ENCODE measurements at places on chromosomes 16 and 17.

DNA sequence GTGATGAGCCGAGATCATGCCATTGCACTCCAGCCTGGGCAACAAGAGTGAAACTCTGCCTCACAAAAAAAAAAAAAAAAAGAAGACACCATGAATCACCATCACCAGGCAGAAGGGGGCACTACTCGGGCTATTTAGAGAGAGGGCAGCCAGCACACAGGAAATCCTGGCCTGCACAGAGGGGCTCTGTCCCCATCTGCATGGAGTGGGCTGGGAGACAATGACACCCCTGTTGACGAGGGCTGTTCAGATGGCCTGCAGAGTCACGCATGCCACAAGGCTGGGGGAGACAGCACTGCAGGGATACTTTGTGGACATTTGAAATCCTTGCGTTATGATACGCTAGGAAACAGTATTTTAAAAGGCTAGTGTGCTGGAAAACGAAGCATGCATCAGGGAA is 48.3 kb downstream of the CUEDC1 start:
- peak; percentile 84 for DNase-seq

- DNase-seq = no peak
Observed at GRCh38 chr17:79883202-79883601, 44.0 kb upstream of the CBX4 start.

DNA sequence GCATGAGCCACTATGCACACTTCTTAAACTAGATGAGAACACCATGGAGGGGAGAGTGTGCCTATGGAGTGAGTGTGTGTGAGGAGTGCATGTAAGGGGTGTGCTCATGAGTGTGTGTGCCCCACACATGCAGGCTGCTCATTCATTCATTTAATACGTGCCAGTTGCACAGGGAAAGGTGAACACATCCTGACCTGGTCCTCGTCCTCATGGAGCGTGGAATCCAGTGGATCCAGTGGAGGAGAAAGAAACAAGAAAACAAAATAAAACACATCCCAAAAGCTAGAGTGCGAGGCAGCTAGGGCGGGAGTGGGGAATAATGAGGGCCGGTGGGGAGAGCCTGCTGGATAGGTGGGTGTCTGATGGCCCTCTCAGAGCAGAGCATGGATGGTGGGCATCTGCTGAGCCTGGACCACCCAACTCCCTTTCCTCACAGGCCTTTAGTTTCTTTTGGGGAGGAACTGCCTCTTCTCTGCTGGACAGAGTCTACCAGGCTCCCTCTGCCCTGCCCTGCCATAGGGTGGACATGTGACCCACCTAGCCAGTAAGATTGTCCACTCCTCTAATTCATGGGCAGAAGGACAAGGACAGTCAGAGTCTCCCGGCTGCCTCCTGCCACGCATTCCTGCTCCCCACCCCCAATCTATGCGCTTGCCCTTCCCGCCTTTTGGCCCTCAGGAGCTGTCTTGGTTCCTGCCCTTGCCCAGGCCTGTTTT is 204.3 kb downstream of the RAB11FIP4 start:
- DNase-seq = no peak

DNA sequence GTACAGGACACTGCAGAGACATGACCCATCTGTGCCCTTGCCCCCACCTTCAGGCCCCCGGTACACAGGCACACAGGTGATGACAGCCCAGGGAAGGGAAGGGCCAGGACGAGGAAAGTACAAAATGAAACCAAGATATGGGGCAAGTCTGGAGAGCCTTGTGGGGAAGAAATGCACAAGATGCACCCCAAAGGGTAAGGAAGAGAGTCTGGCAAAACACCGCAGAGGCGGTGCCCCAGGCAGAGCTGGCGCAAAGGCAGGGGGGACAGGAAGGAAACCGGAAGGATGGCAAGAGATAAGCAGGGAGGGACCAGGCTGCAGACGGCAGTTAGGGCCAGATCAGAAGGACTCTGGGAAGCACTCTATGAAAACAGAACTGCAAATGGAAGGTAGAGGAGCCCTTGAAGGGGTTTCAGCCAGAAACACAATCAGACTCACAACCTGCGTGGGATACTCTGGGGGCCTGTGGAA is 81.4 kb downstream of the SLC39A11 start:
- DNase-seq = no peak
